ENCODE measurements at places on chromosomes 5 and 9.

DNA sequence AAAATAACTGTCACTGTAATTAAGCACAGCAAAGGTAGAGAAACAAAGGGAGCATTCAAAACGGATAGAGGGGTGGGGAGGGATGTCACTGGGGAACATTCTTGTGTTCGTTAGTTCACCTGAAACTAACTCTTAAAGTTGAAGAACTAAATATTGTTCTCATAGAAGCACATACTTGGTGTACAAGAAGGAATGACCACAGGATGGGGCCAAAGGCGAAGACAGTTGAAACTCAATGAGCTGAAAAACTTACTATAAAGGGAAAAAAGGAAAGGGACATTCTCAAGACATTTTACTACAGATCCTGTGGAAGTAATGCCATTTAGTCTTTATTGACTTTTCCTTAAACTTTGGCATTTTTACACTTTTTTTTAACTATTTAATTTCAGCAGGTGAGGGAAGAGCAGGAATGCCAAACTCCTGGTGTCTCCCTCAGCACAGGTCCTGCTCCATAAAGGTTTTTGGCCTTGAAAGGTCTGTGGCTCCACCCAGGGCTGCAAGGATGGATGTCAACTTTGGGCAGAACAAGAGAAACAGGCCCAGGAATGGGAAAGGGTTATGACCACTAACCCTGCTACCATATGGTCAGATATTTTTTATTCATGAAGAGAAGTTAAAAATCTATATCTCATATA lies 197.6 kb upstream of the RASA1 start:
- peak; percentile 90 for DNase-seq

GRCh38 chr5:1133510-1134201 lies 21.8 kb upstream of the SLC12A7 start:
- no peak for DNase-seq

GRCh38 chr9:89474939-89475338 lies 23.0 kb downstream of the SEMA4D start:
- no peak for DNase-seq

GRCh38 chr9:87678650-87679355 lies 47.1 kb upstream of the CTSL start:
- peak; percentile 78 for DNase-seq

GRCh38 chr5:145943674-145944121 lies 7.3 kb downstream of the SH3RF2 start:
- peak; percentile 70 for DNase-seq

DNA sequence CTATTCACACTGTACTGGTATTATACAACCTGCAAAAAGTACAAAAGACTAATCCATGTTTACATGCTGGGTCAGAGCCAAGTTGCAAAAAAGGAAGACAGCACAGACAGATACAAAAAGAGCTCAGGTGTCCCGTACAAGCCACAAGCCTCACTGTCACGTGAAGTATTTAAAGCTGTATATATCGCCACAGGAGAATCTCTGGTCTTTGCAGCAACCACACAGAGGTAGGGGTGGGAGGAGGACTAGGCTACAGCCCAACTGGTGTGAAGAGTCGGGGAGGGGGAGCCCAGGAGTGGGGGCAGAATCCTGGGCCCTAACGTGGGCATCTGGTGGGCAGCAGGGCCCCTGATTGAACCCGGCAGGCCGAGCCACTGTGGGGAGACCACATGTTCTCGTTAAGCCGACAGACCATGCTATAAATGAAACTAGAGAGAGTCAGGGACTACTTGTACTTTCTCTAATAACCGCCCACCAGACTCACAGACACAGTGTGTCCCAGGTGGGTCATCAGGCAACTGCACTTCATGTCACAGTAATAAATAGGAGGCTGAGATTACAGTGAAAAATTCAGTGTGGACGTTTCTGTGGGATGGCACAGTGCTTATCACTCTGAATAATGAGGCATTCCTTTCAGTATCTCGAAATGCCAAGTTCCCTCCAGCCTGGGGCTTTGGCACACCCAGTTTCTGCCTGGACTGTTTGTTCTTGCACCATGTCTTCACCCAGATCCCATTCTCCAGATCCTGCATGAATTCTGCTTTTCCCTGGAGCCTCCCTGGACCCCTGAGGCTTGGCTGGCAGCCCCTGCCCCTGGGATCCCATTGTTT lies 79.3 kb upstream of the SH3PXD2B start:
- no peak for DNase-seq

GRCh38 chr9:81308404-81308803 lies 380.9 kb downstream of the TLE1 start:
- DNase-seq: no peak

DNA sequence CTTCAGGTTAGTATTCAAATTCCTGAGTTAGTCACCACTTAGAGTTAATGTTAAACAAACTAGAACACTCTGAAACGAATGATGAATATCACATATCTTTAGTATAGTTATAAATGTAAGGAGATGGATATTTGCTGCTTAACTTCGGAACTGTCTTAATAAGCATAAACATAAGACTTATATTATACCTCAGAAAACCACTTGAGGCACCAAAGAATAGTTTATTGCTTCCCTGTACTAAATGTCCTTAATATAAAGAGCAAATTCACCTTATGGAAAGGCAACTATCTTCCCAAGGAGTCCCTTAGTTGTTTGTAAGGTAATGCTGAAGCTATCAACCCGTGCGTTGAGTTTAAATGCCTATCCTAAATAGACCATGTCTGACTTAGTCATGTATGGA lies 300.0 kb upstream of the ADAMTSL1 start:
- DNase-seq: no peak

DNA sequence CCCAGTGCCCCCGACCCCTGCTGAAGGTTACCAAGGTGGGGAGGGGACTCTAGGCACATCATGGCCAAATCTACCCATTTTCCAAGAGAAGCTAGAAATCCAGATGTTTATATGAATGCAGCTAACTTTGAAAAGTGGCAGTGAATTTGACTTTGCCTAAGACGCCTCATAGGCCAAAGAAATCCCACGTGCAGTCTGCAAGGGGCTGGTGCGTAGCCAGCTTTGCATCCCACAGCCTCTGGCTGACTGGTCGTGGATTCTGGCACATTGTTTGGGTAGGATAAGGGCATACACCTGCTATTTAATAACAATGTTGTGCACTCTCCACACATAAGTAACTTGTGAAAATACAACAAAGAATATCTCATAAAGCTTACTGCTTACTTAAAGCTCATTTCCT lies 3.5 kb upstream of the GADD45G start:
- DNase-seq: no peak

GRCh38 chr5:15420201-15420600 lies 79.8 kb upstream of the FBXL7 start:
- no peak for DNase-seq

DNA sequence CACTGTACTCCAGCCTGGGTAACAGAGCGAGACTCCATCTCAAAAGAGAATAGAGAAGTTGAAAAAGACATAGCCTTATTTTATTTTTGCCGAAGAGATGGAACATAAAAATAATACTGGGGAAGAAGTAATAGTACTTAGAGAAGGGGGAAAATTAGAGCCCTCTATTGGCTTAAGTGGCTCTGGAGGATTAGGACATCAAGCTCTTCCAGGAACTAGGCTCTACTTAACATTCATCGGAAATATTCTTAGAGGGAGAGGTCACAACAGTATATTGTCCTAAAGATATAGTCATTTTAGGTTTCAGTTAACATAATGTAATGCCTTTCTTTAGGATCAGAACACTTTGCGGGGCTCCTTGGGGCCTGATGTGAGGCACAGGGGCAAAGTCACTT lies 86.0 kb upstream of the PLPP1 start:
- DNase-seq: no peak

DNA sequence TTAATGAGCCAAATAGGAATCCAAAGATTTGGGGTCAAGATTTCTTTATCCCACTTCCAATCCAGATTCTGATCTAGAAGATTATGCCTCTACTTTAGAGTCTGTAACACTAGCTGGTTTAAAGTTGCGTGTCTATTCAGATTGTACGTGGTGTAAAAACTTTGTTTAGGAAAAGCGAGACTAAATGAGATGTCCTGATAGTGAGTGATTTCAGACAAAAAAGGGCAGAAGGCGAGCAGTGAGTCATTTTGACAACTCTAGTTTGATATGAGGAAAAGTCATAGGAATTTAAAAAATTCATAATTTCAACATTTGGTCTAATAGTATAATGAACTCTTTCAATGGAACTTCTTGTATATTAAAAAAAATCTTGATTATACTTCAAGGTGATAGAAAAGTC lies 119.6 kb upstream of the KLF9 start:
- no peak for DNase-seq

- DNase-seq: no peak
Observed at GRCh38 chr9:34382054-34382453, 5.4 kb upstream of the MYORG start.

- DNase-seq: no peak
Observed at GRCh38 chr5:41194339-41194738, 19.0 kb downstream of the C6 start.

GRCh38 chr5:163506095-163506457 lies 657 bp downstream of the MAT2B start:
- no peak for DNase-seq

GRCh38 chr5:13975246-13975645 lies 30.8 kb upstream of the DNAH5 start:
- no peak for DNase-seq

- DNase-seq: no peak
Observed at GRCh38 chr5:122237906-122238305, 74.1 kb upstream of the SNCAIP start.

DNA sequence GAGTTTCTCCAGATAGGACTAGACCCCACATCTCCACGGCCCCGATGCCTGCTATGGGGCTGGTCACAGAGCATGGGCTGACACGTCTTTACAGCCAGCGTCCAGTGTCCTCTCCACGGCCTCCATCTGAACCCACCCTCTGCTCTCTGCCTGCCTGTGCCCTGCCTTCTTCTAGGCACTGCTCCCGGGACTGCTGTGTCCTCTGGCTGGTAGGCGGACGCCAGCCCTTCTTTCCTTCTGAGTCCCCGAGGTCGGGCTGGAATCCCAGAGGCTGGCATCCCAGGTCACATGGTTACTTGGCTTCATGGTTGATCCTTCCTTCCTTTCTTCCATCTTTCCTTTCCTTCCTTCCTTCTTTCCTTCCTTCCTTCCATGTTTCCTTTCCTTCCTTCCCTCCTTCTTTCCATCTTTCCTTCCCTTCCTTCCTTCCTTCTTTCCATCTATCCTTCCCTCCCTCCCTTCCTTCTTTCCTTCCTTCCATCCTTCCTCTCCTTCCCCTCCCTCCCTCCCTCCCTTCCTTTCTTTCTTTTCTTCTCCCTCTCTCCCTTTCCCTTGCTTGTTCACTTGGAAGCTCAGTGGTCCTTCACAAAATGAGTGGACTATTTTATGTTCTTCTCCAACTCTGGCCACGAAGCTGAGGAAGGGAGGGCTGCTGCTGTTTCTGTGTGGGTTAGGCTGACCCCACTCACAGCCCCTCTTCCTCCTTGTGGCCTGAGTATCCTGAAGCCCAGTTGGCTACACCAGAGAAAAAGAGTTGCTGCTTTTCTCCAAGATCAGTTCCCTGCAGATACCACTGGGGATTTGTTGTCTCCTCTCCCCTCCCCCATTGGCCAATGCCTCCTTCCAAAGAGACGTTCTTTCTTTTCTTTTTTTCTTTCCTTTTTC lies 66.8 kb upstream of the NEURL1B start:
- no peak for DNase-seq

DNA sequence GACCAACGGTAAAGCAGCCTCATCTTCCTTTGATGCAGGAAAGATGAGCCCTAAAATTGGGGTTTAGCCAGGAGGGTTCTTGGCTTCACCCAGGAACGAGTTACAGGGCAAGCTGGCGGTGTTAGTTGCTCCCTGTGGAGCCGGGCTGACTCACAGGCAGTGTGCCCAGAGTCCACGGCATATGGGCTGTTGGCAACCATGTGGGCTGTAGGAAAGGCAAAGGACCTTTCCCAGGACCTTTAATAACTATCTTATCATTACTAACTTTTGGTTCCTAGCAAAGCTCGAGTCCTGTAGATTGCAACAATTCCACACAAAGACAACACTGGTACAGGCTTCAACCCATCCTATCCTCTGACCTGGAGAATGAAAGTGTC lies 29.8 kb upstream of the CLPTM1L start:
- DNase-seq: no peak

DNA sequence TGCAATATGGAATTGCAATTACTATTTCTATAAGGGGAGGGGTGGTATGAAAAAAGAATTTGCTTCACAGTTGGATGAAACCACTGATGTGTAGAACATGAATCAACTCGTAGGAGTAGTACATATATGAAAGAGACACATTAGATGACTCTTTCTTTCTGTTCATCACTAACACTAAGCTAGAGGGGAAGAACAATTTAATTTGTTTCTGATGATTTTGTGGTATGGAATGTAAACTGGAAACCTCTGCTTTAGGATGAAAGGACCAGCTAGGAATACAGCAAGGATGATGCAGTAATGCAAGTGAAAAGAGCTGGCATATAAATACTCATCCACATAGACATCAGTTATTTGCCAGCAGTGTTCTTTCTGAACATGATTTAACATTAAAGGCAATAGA lies 113.4 kb downstream of the PAPPA start:
- no peak for DNase-seq

GRCh38 chr9:87275047-87275725 lies 222.5 kb upstream of the DAPK1 start:
- no peak for DNase-seq

GRCh38 chr9:35562895-35563780 lies 41.9 kb upstream of the TESK1 start:
- no peak for DNase-seq

DNA sequence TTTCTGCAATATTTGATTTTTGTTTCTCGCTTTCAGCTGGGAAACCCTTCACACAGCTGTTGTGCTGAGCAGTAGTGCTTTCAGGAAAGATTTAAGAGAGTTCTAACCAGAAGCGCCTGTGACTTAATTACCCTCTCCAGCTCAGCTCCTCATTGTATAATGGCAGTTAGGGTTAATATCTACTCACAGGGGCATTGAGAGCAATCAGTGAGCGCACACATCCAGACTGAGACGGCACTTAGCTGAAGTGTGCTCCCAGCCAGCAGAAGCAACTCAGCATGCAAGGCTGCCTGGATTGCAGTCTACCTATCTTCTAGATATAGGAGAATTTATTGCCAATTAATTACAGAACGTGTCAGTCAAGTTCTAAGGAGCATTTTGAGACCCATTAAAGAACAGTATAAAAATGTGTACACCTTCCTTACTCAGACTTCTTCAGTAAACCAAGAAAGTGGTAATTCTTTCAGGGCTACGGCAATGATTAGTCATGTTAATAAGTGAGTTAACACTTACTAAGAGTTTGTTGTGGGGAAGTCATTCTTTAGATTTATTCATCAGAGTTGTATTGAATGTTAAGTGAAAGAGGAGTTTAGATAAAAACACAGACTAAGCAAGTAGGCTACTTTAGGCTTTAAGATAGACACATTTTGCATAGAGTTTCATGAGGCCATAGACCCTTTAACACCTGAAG lies 111.7 kb upstream of the PCAT7 start:
- DNase-seq: no peak

Data from HT-29 (cell line).